ENCODE measurements at places on chromosomes 16 and 17.
A peak's percentile ranks its signal among the peaks of the same experiment; 100 is the strongest.

DNA sequence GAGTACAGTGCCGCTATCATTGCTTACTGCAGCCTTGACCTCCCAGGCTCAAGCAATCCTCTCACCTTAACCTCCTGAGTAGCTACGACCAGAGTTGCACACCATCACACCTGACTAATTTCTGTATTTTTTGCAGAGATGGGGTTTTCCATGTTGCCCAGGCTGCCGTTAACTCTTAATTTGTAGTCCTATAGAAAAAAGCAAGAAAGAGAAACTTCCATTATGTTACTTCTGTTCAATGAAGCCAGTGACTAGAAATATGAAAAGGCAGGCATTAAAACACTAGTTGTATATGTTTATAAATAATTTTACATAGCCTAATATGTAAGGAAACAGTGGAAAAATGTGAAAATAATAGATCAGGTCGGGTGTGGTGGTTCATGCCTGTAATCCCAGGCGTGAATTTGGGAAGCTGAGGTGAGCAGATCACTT, 9.7 kb downstream of the RAD51C start:
- no peak for DNase-seq

DNA sequence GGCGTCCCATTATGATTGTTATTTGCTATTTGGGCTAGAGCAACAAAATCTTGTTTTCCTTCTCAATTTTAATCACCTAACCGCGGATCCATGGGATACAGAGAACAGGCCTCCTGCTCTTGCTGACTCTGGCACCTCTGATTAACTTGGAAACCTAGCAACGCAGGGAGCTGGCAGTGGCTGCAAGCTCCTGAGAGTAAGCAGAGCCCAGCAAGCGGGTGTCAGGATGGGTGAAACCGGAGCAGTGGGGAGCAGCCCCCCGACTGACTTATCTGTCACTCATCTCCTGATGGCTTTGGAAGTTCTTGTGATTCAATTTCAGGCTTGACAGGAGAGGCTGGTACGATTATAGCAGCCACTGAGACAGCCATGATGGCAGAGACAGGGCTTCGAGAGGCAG, 45.5 kb upstream of the CDC42EP4 start:
- no peak for DNase-seq

GRCh38 chr16:21953541-21953902, 361 bp downstream of the UQCRC2 start:
- DNase-seq: no peak

- no peak for DNase-seq
Measured at GRCh38 chr17:75005291-75005690, 7.2 kb upstream of the MRPL58 start.

DNA sequence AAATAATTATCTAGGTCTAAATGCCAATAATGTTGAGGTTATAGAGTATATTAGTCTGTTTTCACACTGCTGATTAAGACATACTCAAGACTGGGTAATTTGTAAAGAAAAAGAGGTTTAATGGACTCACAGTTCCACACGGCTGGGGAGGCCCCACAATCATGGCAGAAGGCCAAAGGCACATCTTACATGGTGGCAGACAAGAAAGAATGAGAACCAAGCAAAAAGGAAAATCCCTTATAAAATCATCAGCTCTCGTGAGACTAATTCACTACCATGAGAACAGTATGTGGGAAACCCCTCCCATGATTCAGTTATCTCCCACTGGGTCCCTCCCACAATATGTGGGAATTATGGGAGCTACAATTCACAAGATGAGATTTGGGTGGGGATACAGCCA, 2.9 kb upstream of the KATNB1 start:
- DNase-seq: no peak

GRCh38 chr17:45345554-45346215, 28.9 kb upstream of the MAP3K14 start:
- no peak for DNase-seq

GRCh38 chr17:32928586-32929535, 908 bp downstream of the TMEM98 start:
- DNase-seq: no peak

GRCh38 chr17:71966459-71967313, 154.1 kb upstream of the SOX9 start:
- DNase-seq: no peak

- DNase-seq: no peak
Measured at GRCh38 chr16:86322806-86323205, 187.5 kb upstream of the FOXF1 start.

DNA sequence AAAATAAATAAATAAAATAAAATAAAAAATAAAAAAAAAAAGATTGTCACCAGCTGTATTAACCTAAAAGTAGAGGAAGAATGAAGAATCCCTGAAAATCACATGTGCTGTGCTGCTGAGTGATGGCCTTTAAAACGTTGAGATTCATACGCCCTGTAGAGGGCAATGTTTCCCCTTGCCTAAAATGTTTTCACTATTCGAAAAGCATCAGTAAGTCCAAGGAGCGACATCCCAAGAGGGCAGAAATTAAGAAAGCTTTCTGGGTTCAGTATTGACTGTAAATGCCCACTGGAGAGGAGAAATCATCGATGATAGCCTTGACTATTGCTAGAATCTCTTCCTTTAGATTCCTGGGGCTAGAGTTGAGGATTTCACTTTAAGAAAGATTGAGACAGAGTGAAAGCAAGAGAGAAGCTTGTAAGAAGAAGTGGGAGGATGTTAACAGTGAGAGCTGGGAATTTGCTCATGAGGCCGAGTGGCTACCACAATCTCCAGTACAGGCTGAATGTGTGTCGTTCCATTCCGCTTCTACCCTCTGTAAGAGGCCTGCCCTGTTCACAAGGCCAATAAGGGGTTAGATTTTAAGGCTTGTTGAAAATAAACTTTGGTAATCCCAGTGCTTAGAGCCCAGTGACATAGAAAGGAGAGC, 170.8 kb upstream of the FAM20A start:
- no peak for DNase-seq

- no peak for DNase-seq
Measured at GRCh38 chr17:72075995-72076677, 44.7 kb upstream of the SOX9 start.

DNA sequence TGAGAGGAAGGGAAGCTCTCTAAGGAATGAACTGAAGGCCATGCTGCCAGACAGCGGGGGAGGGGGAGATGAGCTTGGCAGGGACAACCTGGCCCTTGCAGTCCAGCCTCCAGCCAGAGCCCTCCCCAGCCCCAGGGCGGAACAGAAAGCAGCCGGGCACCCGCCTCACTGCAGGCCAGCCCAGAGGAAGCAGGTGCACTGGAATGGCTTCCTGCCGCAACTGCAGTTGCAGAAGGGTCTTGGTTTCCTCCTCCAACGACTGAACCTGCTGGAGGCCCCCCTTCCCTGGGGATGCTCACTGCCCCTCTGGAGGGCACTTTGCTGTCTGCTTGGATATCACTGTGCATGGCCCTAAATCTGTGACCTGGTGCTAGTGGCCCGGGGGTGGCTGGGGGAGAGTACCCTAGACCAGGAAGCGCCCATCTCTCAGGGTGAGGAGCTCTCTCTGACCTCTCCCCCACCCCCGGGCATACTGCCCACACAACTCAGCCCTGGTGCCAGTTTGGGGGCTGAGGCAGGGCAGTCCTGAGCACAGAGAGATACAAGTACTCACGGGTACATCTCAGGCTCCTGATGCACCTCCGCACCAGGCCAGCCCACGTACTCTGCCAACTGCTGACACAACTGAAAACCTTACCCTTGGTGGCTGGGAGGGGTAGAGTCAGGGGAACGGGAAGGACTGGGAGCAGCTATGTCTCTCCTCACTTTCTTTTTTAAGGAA, 41.1 kb downstream of the MYO18A start:
- peak; percentile 46 for DNase-seq

DNA sequence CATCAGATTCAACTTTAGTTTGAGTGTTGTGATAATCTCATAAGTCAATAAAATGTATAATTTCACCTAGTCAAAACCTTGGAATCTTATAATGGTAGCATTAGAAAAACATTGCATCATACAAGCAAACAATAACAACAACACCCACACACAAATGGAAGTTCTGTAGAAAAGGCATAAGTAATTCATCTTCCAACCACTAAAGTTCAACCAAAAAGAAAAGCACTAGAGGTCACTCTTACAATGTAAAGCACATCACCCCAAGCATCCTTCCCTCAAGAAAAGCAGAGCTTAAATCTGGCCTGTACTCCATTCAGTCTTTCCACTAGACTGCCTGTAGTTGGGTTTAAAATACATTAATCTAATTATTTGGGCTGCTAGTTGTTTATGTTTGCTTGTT, 1.8 kb downstream of the CNTNAP4 start:
- DNase-seq: no peak

DNA sequence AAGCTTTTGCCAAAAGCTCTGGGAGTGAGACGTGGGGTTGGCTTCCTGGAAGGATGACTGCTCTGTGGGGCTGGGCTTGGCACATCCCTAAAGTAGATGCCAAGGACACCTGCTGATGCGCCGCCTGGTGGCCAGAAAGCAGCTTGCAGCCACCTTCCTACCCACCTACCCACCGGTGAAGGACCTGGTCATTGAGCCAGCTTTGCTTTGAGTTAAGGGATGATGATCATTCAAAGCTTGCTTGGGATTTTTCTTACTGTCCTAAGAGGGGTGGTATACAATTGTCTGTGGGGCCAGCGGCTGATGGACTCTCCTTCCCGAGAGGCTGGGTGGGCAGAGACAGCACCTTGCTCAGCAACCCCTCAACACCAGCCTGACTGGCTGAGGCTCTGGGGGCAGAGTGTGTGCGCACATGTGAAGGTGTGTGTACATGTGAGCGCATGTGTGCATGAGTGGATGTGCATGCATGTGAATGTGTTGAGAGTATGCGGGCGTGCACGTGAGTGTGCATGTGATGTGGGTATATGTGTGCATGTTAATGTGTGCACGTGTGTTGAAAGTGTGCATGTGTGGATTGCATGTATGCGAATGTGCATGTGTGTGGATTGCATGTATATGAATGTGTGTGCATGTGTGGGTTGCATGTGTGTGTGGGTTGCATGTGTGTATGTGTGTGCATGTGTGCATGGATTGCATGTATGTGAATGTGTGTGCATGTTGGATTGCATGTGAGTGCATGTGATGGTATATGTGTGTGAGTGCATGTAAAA, 18.6 kb downstream of the C1QTNF1 start:
- DNase-seq: peak; percentile 77

DNA sequence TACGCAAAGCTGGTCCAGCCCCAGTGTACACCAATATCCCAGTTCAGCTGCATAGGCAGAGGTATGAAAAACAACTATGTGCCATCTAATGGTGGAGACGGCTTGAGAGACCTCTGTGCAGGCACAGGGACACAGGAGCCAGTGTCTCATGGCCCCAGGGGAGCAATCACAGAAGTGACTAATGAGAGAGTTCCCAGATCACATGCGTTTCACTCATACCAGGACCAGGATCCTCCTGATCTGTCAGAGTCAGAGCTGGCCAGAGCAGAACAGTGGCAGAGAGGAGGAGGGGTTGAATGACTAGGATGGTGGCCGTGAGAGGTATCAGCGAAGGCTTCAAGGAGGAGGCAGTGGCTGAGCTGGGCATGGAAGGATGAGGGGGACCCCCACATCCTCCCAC, 41.1 kb downstream of the TMEM132E start:
- no peak for DNase-seq

- DNase-seq: no peak
Measured at GRCh38 chr17:37720989-37721388, 23.9 kb downstream of the HNF1B start.

DNA sequence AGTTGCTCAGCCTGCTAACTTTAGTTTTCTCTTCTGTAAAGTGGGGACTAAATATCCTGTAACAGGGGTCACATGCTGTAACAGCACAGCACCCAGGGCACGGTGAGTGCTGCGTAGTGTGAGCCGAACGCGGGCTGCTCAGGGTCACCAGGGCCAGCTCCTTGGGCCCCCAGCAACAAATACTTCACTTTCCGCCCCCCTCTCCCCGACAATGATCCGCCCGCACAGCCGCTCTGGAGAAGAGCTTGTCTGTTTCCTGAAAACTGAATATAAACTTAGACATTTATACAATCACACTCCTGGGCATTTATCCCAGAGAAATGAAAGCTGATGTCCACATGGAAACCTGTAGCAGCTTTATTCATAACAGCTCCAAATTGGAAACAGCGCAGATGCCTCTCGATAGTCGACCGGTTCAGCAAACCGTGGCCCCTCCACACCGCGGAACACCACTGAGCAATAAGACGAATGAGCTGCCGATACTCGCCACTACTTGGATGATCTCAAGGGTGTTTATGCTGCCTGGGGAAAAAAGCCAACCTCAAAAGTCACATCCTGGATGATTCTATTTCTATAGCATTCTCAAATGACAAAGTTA, 267.2 kb downstream of the PARN start:
- DNase-seq: no peak

DNA sequence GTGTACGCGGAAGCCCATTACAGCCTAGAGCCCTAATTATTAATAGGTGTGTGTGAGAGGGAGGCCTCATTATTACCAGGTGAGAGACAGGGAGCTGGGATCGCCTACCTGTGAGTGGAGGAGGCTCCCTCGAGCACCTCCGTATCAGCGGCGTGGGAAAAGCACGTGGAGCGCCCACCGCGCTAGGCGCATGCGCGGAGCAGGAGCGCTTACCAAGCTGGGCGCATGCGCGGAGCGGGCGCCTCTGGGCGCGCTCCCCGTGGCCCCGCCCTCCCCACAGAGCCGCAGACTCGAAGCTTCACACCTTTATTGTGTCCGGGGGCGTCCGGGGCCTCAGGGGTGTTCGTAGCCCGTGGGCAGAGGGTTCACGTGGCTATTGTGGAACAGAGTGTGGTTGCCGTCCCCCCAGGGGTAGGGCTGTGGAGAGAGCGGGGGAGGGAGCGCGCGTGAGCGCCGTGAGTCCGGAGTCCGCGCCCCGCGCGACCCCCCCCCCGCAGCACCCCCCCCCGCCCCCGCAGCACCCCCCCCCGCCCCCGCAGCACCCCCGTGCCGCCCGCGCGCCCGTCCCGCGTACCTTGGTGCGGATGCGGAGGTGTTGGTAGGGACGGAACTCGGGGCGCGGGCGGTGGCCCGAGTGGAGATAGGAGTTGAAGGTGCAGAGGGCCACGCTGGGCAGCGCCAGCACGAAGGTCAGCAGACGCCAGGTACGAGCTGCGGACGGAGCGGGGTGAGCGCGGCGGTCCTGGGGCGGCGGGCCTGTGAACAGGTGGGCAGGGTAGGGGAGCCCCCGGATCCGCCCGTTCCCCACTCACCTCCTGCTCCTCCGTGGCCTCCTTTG, 500 bp downstream of the COX6A2 start:
- DNase-seq: peak; percentile 58

DNA sequence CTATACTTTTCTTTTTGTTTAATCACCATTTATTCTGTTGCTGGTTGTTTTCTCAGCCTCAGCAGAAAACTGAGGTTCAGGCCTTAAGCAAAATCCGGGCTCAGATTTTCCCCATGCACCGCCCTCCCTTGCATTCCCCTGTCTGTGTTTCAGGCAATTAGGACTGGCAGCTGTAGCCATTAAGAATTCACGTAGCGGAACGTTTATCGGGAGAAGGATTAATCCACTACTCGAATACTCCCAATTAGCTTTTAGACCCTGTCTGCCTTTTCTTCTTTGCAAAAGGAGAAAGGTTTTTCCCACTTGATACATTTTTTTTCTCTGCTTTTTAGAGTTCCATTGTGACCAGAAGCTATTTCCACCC, 173.1 kb downstream of the RPTOR start:
- DNase-seq: no peak

- no peak for DNase-seq
Measured at GRCh38 chr16:46911038-46911437, 26.9 kb downstream of the GPT2 start.
